Fibroblast of lung (primary cell): ENCODE measurements at places on chromosomes 13 and 19. TPM values are rescaled to one million over a fixed set of nuclear protein-coding genes. Genes with fewer than 3 reads are reported as not detected.

- peak within 1 kb of the TSS; percentile 40 for H3K27ac ChIP-seq
- H3K36me3 ChIP-seq = peaks cover 17% of the 10 kb centered on the region
- no peaks in the 10 kb centered on the region for H3K27me3 ChIP-seq
- peak within 1 kb of the TSS; percentile 81 for H3K4me3 ChIP-seq
These were observed at the start of gene FDX2 for GRCh38 chr19:10315335-10316214. Gene FDX2 (minus strand): TSS chr19:10316015. CDS start chr19:10315996, 19 bp downstream.

DNA sequence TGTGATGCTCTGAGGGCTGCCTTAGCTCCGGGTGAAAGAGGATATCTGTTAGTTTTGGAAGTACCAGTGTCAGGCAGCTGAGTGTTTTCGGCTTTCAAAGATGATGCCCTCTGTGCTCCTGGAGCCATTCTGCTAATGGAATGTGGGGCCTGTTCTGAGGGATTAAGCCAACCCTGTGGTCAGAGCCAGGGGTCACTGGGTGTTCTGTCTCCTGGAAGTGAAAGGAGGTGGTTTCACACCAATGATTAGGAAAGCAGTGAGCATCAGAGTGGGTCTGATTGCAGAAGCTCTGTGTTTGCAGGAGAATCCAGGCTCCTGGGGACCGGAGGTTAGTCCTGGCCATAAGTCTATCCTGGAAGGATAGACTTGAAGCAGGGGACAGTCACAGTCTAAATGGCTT, 94.6 kb downstream of the UQCRFS1 start:
- no peak overlapping the region for H3K27ac ChIP-seq
- no peaks in the 10 kb centered on the region for H3K4me1 ChIP-seq
- no peaks in the 10 kb centered on the region for H3K27me3 ChIP-seq
- no peak for DNase-seq
- H3K36me3 ChIP-seq = no peaks in the 10 kb centered on the region

DNA sequence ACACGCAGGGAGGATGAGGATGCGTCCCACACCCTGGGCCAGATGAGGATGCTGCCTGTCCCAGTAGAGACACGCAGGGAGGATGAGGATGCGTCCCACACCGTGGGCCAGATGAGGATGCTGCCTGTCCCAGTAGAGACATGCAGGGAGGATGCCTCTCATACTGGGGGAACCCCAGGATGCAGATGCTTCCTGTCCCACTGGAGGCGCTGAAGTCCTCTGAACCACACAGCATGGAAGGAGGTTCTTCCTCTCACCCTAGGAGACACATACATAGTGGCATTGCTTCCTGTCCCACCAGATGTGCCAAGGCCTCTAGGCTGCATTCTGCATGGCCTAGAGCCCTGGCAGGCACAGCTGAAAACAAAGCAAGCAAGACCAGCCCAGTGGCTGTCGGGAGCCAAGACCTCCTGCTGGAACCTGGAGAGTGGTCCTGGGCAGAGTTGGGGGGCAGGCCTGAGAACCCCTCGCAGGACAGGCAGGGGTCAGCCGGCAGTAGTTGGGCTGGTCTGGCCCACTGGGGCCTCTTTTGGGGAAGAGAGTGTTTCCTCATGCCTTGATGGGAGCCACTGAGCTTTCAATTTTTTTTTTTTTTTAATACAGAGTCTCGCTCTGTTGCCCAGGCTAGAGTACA, 4.3 kb downstream of the HPN start:
- no peaks in the 10 kb centered on the region for H3K27me3 ChIP-seq
- no peaks in the 10 kb centered on the region for H3K36me3 ChIP-seq
- peak; percentile 26 for DNase-seq
- no peak overlapping the region for H3K4me3 ChIP-seq
- no peak overlapping the region for H3K27ac ChIP-seq

KCNK6 gene
- 1.8 and 3.0 TPM in 2 replicates for total RNA-seq

GRCh38 chr13:102930566-102930965, 84.7 kb downstream of the ERCC5 start:
- DNase-seq = no peak
- no peaks in the 10 kb centered on the region for H3K36me3 ChIP-seq
- H3K27ac ChIP-seq = no peak overlapping the region
- H3K27me3 ChIP-seq = no peaks in the 10 kb centered on the region
- no peaks in the 10 kb centered on the region for H3K4me1 ChIP-seq
- H3K4me3 ChIP-seq = no peak overlapping the region

MTUS2 gene
- total RNA-seq = not detected in 2 replicates

- DNase-seq = peak; percentile 3
- H3K4me1 ChIP-seq = no peaks in the 10 kb centered on the region
- no peak overlapping the region for H3K4me3 ChIP-seq
- H3K27ac ChIP-seq = no peak overlapping the region
These were observed 891.7 kb upstream of the MIR17HG start for GRCh38 chr13:90455823-90456222.

DNA sequence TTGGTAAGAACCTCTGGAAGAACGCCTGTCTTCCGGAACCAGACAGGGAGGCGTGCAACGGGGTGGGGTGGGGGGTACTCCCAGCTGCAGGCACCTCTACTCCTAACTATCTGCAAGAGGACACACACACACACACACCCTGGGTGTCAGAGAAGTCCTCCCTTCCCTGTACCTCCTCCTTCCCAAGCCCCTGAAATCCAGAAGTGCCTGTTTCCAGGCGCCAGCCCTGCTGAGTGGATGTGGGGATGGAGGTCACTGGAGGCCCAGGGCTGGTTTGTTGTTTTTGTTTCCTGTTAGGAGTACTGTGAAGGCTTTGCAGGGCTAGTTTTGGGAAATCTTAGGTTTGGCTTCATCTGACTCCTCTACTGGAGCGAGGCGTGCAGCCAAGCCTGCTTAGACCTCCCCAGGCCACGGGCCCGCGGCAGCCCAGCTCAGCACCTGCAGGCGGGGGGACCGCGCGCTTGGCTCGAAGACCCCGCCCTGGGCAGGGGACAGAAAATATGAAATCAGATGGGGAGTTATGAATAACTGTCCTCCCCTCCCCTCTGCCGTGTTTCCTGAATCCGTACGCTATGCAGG, 36.4 kb downstream of the SOX1 start:
- no peak overlapping the region for H3K27ac ChIP-seq
- H3K36me3 ChIP-seq = no peaks in the 10 kb centered on the region
- H3K4me1 ChIP-seq = no peaks in the 10 kb centered on the region
- no peaks in the 10 kb centered on the region for H3K27me3 ChIP-seq
- H3K4me3 ChIP-seq = no peak overlapping the region
- DNase-seq = no peak

- peaks cover 3% of the 10 kb centered on the region for H3K36me3 ChIP-seq
- no peaks in the 10 kb centered on the region for H3K27me3 ChIP-seq
- peaks cover 6% of the 10 kb centered on the region for H3K4me1 ChIP-seq
- no peak for DNase-seq
- peak overlapping the region; percentile 65 for H3K27ac ChIP-seq
- H3K4me3 ChIP-seq = no peak overlapping the region
These were observed 3.7 kb downstream of the UBA2 start for GRCh38 chr19:34431681-34432402.

S1PR5 gene
- under 0.01 TPM in 1 of 2 replicates, not detected in the other for total RNA-seq

DNA sequence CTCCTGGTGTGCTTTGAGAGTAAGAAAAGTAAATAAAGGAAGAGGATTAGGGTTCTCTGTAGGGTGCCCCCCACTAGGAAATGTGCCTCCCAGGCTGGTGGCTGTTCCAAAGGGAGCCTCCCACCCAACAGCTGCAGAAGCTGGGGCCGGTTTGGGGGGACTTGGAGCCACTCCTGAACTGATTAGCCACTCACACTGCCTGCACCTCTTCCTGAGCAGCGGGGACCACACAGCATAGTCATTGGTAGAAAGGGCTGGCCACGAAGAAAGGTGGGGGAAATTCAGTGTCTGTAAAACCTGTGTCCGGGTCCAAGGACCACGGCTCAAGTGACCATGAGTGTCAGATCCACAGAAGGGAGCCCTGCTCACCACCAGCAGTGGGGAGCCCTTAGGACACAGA, 55.6 kb downstream of the SPACA7 start:
- no peaks in the 10 kb centered on the region for H3K27me3 ChIP-seq
- H3K4me3 ChIP-seq = no peak overlapping the region
- H3K36me3 ChIP-seq = no peaks in the 10 kb centered on the region
- no peak for DNase-seq

GRCh38 chr19:2291185-2291751, 9.3 kb upstream of the PEAK3 start:
- no peak overlapping the region for H3K4me3 ChIP-seq
- no peaks in the 10 kb centered on the region for H3K36me3 ChIP-seq
- H3K27ac ChIP-seq = no peak overlapping the region
- H3K27me3 ChIP-seq = peaks cover 36% of the 10 kb centered on the region

SLC6A16 gene
- under 0.01 TPM in 2 replicates for total RNA-seq

- H3K27me3 ChIP-seq = no peaks in the 10 kb centered on the region
- no peak overlapping the region for H3K4me3 ChIP-seq
- H3K36me3 ChIP-seq = no peaks in the 10 kb centered on the region
- no peak for DNase-seq
These were observed 41.2 kb downstream of the ZIC2 start for GRCh38 chr13:100022798-100023197.

ZNF836 gene
- total RNA-seq = 10.0 and 13.2 TPM in 2 replicates

OLFM4 gene
- not detected in 2 replicates for total RNA-seq

GRCh38 chr13:34290661-34291060, 472.7 kb downstream of the RFC3 start:
- H3K4me1 ChIP-seq = no peaks in the 10 kb centered on the region
- no peaks in the 10 kb centered on the region for H3K36me3 ChIP-seq
- H3K27me3 ChIP-seq = no peaks in the 10 kb centered on the region
- no peak for DNase-seq

DNA sequence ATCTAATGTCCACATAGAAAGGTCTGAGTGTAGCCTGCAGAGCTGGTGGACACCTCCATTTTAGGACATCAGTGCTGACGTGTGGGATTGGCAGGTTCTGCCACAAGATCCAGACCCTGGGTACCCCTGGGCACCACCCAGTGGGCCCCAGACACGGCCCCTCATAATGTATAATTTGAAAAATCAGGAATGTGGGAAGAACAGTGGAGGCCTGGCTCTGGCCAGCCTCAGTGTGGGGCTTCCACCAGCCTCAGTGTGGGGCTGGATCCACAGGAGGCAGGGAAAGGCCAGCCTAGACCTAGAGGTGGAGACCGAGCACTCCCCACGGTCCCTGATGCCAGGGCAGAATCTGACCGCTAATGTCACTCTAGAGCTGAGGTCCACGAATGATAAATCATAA, 150.7 kb upstream of the SOX1 start:
- no peak for DNase-seq
- no peak overlapping the region for H3K4me3 ChIP-seq
- no peaks in the 10 kb centered on the region for H3K27me3 ChIP-seq
- H3K36me3 ChIP-seq = no peaks in the 10 kb centered on the region
- no peak overlapping the region for H3K27ac ChIP-seq
- no peaks in the 10 kb centered on the region for H3K4me1 ChIP-seq

SPRY2 gene
- total RNA-seq = 9.8 and 13.0 TPM in 2 replicates

VASP gene
- 33.1 and 40.3 TPM in 2 replicates for total RNA-seq

FBL gene
- 127 and 137 TPM in 2 replicates for total RNA-seq

SERP2 gene
- total RNA-seq = 9.2 and 15.5 TPM in 2 replicates

- H3K27me3 ChIP-seq = no peaks in the 10 kb centered on the region
- no peak overlapping the region for H3K27ac ChIP-seq
- no peak overlapping the region for H3K4me3 ChIP-seq
- H3K4me1 ChIP-seq = no peaks in the 10 kb centered on the region
- no peaks in the 10 kb centered on the region for H3K36me3 ChIP-seq
- DNase-seq = no peak
These were observed 223.9 kb downstream of the LHFPL6 start for GRCh38 chr13:39379118-39379517.

GRCh38 chr13:26529441-26529840, 28.0 kb upstream of the WASF3 start:
- H3K27me3 ChIP-seq = no peaks in the 10 kb centered on the region
- no peak overlapping the region for H3K27ac ChIP-seq
- no peaks in the 10 kb centered on the region for H3K36me3 ChIP-seq
- no peaks in the 10 kb centered on the region for H3K4me1 ChIP-seq

DNA sequence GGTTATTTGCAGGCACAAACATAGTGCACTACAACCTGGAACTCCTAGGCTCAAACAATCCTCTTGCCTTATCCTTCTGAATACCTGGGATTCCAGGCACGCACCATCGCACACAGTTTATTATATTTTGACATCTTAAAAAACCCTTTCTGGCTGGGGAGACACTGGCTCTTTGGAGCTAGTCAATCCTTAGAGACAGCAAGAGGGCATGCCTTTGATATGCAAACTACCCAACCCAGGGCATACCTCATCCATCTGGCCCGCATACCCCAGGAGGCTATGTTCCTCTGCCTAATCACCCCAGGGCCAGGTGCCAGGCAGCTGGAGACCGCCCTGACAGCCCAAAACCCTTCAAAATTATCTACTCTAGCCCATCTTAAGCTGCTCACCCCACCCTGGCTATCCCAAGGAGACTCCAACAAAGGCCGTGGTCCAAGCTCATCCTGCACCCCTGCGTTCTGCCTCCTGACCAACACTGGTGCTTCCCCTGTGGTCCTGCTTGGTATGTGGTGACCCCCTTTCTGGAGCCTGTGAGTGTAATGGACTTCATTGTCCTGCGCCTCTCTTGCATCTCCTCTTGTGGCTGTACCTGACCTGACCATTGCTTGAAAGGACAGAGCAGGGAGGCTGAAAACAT, 86.4 kb downstream of the RGCC start:
- peak; percentile 42 for DNase-seq
- peaks cover 12% of the 10 kb centered on the region for H3K4me1 ChIP-seq
- no peaks in the 10 kb centered on the region for H3K36me3 ChIP-seq
- H3K27me3 ChIP-seq = no peaks in the 10 kb centered on the region

SHANK1 gene
- total RNA-seq = 1.8 and 7.9 TPM in 2 replicates

C19orf73 gene
- 0.51 and 0.83 TPM in 2 replicates for total RNA-seq

ANKRD24 gene
- 2.3 and 2.6 TPM in 2 replicates for total RNA-seq

DNA sequence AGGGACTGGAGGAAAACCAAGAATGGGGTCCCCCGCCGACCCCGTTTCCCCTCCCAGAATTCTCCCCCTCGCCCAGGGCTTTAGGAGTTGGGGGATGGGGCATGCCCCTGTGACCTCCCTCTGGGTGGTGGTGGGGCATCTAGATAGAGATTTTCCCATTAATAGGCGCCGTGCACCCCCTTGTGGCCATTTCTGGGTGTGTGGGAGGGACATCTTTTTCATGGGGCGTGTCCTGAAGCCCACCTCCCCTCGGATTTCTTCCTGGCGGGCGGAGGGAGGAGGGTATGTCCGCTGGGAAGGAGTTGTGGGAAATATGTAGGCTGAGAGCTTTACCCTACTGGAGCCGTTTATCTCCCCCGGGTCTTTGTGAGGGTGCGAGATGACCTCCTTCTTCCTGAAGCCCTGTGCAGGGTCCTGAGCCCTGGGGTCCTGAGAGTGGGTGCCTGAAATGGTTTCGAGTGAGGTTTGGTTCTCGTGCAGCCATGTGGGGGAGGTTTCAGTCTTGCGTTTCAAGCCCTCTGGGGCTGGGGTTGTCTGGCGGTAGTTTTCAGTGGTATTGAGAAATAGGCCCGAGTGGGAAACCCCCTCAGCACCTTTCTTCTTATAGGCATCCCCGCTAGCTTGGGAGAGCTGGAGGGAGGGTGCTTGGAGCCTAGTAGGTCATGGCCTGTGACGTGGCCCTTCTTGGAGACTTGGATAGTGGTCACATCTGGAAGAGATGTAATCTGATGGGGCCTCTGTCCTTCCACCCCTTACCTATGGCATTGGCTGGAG, 1.0 kb downstream of the PRMT1 start:
- no peaks in the 10 kb centered on the region for H3K27me3 ChIP-seq
- peaks cover 5% of the 10 kb centered on the region for H3K36me3 ChIP-seq
- H3K4me3 ChIP-seq = peak overlapping the region; percentile 85
- peak; percentile 40 for DNase-seq
